ENCODE measurements at places on chromosomes 13 and 19.

- no peak for DNase-seq
- no peak overlapping the region for H3K4me3 ChIP-seq
- peaks cover 28% of the 10 kb centered on the region for H3K27me3 ChIP-seq
- H3K4me1 ChIP-seq: peaks cover 2% of the 10 kb centered on the region
- H3K27ac ChIP-seq: peak overlapping the region; percentile 4
Observed at GRCh38 chr19:54096617-54097106, 3.9 kb downstream of the OSCAR start.

DNA sequence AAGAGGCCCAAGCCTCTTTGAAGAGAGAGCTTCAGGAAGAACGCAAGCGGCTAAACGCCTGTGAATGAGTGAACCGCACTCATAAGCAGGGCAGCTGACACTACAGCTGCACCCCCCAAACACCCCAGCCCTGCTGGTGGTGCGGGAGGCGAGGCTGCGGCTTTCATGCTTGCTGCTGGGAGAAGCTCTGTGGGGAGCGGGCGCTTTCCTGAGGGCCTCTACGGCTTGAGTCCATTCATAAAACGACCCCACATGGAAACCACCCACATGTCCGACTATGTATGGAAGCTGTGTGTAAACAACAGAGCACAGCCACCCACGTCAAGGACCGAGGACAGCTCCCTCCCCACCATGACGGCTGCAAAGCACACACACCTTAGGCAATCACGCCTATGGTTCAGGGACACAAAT lies 5.5 kb downstream of the AP3D1 start:
- H3K4me1 ChIP-seq: peaks cover 13% of the 10 kb centered on the region
- no peak overlapping the region for H3K4me3 ChIP-seq
- DNase-seq: no peak

DNA sequence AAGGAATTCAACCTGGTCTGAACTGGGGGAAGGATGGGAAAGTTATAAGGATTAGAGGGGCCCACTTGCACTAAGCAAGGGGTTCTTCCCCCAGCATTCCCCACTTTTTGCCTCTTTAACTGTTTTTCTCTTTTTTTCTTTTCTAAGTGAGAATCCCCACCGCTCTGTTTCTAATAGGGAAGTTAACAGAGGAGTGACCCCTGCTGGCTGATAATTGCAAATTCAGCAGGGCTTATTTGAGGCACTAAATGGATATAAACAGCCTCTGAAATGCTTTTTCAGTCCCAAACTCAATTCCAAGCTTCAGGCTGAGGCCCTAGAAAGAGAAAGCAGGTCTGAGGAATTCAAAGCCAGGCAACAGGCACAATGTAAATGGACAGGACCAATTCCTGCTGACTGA lies 38.2 kb upstream of the CEACAM21 start:
- H3K27ac ChIP-seq: no peak overlapping the region
- no peak overlapping the region for H3K4me3 ChIP-seq
- peaks cover 28% of the 10 kb centered on the region for H3K4me1 ChIP-seq
- no peak for DNase-seq

- no peaks in the 10 kb centered on the region for H3K36me3 ChIP-seq
- H3K27ac ChIP-seq: no peak overlapping the region
- no peak overlapping the region for H3K4me3 ChIP-seq
- H3K4me1 ChIP-seq: no peaks in the 10 kb centered on the region
Observed at GRCh38 chr19:17658666-17659065, 29.5 kb downstream of the UNC13A start.

- no peak for DNase-seq
- H3K4me3 ChIP-seq: no peak overlapping the region
- peaks cover 95% of the 10 kb centered on the region for H3K4me1 ChIP-seq
- no peaks in the 10 kb centered on the region for H3K27me3 ChIP-seq
Observed at GRCh38 chr13:99355267-99356011, 48.2 kb upstream of the GPR183 start.

- H3K36me3 ChIP-seq: no peaks in the 10 kb centered on the region
- H3K27ac ChIP-seq: no peak overlapping the region
- H3K4me3 ChIP-seq: no peak overlapping the region
- no peaks in the 10 kb centered on the region for H3K27me3 ChIP-seq
- H3K4me1 ChIP-seq: no peaks in the 10 kb centered on the region
- DNase-seq: no peak
Observed at GRCh38 chr13:78012046-78012445, 93.4 kb upstream of the EDNRB start.

DNA sequence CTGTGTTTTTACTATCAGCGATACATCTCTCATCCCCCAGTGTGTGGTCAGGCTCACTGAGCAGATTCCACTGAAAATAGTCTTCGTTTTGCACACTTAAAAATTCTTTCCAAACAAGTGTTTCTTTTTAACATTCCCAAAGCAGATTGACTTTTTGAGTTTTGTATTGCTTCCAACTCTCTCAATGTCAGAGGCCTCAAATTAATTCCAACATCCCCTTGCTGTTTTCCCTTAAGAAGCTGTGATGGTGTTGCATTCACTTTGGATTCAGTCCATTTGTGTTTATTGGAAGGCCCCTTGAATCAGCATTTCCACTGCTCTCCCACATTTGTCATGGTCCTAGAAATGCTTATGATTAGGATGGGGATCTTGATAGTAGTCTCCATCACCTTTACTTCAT lies 228.7 kb downstream of the KCNRG start:
- H3K4me3 ChIP-seq: no peak overlapping the region
- H3K4me1 ChIP-seq: no peaks in the 10 kb centered on the region
- H3K27ac ChIP-seq: no peak overlapping the region
- H3K27me3 ChIP-seq: no peaks in the 10 kb centered on the region
- DNase-seq: no peak

DNA sequence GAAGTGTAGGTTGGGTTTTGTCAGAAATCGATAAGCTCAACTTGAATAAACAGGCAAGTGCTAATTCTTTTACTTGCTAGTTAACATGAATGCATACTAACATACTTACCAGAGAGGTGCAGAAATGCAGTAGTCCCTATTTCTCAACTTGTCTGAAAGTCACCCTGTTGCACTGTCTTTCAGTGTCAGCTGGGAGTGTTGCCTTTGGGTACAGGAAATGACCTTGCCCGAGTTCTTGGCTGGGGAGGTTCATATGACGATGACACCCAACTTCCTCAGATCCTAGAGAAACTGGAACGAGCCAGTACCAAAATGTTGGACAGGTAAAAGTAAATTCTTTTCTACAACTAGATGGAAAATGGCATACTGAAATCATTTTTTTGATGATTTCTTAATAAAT lies 103.5 kb upstream of the AKAP11 start:
- no peak overlapping the region for H3K4me3 ChIP-seq
- H3K27ac ChIP-seq: no peak overlapping the region
- no peaks in the 10 kb centered on the region for H3K27me3 ChIP-seq
- no peaks in the 10 kb centered on the region for H3K4me1 ChIP-seq
- DNase-seq: no peak

- no peaks in the 10 kb centered on the region for H3K27me3 ChIP-seq
- DNase-seq: no peak
- no peak overlapping the region for H3K4me3 ChIP-seq
- peak overlapping the region; percentile 96 for H3K27ac ChIP-seq
Observed at GRCh38 chr13:74131227-74131626, 3.0 kb downstream of the KLF12 start.

DNA sequence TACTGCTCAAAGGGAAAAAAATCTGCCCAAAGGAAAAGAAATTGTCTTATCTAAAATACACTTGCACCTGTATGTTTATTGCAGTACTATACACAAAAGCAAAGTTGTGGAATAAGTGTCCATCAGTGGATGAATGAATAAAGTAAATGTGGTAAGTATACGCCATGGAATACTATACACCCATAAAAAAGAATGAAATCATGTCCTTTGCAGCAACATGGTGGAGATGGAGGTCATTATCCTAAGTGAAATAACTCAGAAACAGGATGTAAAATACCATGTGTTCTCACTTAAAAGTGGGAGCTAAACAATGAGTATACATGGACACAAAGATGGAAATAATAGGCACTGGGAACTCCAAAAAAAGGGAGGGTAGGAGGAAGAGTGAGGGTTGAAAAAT lies 3.8 kb upstream of the MUC16 start:
- H3K4me3 ChIP-seq: no peak overlapping the region
- no peak for DNase-seq
- H3K27ac ChIP-seq: no peak overlapping the region
- H3K4me1 ChIP-seq: no peaks in the 10 kb centered on the region
- no peaks in the 10 kb centered on the region for H3K36me3 ChIP-seq
- H3K27me3 ChIP-seq: no peaks in the 10 kb centered on the region

DNA sequence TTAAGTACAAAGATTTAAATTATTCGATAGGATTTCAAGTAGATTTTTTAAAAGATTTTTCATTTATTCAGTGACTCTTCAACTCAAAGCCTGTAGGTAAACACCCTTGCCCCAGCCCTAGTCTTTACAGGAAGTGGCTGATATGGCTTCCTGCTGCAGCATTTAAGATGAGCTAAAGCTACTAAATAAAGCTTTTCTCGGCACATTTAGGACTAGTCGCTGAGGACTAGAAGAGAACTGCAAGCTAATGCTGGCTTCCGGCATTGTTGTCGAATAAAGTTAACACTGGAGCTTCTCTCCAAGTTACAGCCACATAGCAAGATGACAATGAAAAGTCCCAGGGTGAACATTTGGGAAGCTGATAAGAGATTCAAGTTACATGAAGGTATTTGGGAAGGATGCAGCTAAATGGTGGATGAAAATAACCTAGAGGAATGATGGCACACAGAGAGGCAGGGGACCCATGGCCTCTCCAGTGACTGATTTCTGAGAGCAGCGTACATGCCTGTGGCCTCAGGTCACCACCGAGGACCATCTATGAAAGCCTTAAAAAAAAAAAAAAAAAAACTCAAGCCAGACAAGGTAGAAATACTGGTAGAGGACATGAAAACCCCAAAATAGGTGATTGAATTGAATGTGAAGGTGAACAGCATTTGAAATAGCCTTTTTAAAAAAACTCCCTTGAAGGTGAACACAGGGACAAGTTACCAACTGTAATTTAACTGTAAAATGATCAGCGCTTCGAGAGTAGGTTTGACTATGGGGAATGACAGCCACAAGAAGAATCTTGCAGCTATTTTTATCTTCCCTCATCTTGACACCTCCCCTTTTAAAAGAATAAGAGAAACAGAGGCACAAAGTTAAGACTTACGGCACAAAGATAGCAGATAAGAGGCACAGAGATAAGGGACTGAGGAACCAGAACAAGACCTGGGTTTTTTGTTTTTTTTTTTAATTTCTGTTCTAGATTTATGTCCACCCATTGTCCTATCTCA lies 155.4 kb downstream of the DCT start:
- no peaks in the 10 kb centered on the region for H3K36me3 ChIP-seq
- H3K4me3 ChIP-seq: no peak overlapping the region
- DNase-seq: peak; percentile 47
- H3K27ac ChIP-seq: peak overlapping the region; percentile 82

- DNase-seq: no peak
- no peak overlapping the region for H3K4me3 ChIP-seq
- H3K27me3 ChIP-seq: no peaks in the 10 kb centered on the region
- no peak overlapping the region for H3K27ac ChIP-seq
- H3K36me3 ChIP-seq: no peaks in the 10 kb centered on the region
- no peaks in the 10 kb centered on the region for H3K4me1 ChIP-seq
Observed at GRCh38 chr13:101730420-101731000, 278.0 kb downstream of the ITGBL1 start.

GRCh38 chr19:13301627-13302334 lies 151.6 kb downstream of the IER2 start:
- H3K27ac ChIP-seq: no peak overlapping the region
- DNase-seq: no peak
- H3K4me1 ChIP-seq: peaks cover 2% of the 10 kb centered on the region

DNA sequence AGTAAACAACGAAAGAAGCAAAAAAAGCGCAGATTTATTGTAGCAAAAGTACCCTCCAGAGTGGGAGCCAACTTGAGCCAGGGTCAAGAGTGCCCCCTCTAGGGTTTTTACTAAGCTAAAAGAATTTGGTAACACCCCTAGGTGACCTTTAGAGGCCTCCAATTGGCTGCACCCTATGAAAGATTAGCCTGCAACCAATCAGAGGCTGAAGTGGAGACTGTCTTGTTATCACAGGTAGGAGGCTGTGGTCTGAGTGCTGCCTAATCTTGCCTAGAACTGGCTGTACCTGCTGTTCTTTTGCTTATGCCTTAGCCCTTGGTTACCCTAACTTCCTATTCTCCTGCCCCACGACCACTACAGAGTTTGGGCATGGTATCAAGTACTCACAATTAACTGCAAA lies 38.3 kb downstream of the ANKRD10 start:
- peaks cover 6% of the 10 kb centered on the region for H3K27me3 ChIP-seq
- no peaks in the 10 kb centered on the region for H3K36me3 ChIP-seq
- no peak overlapping the region for H3K4me3 ChIP-seq
- H3K4me1 ChIP-seq: peaks cover 14% of the 10 kb centered on the region
- no peak overlapping the region for H3K27ac ChIP-seq

- no peaks in the 10 kb centered on the region for H3K27me3 ChIP-seq
- no peak overlapping the region for H3K27ac ChIP-seq
- H3K4me1 ChIP-seq: no peaks in the 10 kb centered on the region
- H3K36me3 ChIP-seq: no peaks in the 10 kb centered on the region
- H3K4me3 ChIP-seq: no peak overlapping the region
Observed at GRCh38 chr13:30816736-30817135, 81.4 kb downstream of the ALOX5AP start.

DNA sequence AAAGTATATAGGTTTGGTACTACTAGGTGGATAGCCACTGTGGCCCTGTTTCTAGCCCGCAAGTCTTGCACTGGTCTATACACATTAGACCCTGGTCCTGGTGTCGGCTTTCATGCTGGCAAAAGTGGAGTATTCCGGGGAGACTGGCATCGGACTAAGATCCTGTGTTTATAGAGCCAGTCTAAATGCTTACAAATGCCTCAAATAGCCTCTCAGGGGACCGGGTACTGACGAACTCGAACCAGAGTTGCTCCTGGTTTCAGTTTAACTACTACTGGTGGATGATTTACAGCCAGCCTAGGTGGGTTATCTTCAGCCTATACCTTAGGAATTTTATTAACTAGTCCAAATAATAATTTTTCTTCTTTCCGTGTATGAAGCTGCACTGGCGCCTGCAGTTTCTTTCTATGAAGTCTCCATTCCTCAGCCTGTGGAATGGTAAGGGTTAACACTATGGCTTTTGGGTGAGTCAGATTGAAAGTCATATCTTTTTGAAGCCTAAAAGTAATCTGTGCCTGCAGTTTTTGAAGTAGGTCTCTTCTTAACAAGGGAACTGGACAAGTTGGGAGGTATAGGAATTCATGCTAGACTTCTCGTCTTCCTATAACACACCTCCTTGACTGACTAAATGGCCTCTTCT lies 51.3 kb downstream of the OR10H4 start:
- DNase-seq: no peak
- H3K27ac ChIP-seq: no peak overlapping the region
- H3K4me1 ChIP-seq: no peaks in the 10 kb centered on the region
- H3K27me3 ChIP-seq: no peaks in the 10 kb centered on the region
- H3K36me3 ChIP-seq: no peaks in the 10 kb centered on the region
- no peak overlapping the region for H3K4me3 ChIP-seq

GRCh38 chr13:28551498-28551895 lies 56.6 kb upstream of the FLT1 start:
- peaks cover 13% of the 10 kb centered on the region for H3K27me3 ChIP-seq
- H3K36me3 ChIP-seq: no peaks in the 10 kb centered on the region
- H3K4me1 ChIP-seq: no peaks in the 10 kb centered on the region
- no peak overlapping the region for H3K4me3 ChIP-seq

- no peaks in the 10 kb centered on the region for H3K27me3 ChIP-seq
- no peak overlapping the region for H3K27ac ChIP-seq
- no peak overlapping the region for H3K4me3 ChIP-seq
- no peaks in the 10 kb centered on the region for H3K36me3 ChIP-seq
- no peak for DNase-seq
- no peaks in the 10 kb centered on the region for H3K4me1 ChIP-seq
Observed at GRCh38 chr13:27605610-27606200, 14.6 kb downstream of the LNX2 start.
